MM.1S (cell line): ENCODE measurements at places on chromosomes 1 and 21.

- no peak for DNase-seq
These were observed 3.0 kb upstream of the TMEM82 start for GRCh38 chr1:15739259-15739658.

DNA sequence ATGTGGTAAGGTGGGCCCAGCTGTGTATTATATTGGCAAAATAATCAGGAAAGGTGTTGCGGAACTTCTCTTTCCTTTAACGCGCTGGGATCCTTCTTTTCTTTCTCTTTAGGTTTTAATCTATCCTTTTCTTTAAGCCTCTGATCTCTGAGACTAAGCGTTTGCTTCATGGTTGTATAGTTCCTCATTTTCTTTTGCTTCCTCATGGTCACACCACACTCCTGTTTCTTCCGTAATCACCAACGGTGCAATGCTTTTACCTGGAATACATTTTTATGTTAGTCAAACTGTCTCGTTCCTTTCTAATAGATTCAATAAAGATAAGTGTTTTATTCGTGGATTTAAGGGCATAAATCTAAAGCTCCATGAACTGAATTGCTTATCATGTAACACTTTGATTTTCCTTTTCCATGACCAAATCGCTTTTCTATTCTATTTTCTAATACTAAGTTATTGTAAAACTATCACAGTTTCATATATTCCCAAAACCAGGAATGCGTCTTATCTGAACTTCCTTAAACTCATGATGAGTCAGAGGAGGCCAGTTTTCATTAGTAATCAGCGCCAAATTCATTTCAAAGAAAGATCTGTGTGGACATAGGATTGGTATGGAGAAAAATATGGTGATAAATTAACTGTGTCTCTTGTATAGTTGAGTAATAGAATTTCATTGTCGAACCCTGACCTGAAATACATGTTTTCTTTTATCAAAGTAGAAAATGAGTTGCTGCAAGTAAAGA, 12.2 kb downstream of the SDCCAG8 start:
- DNase-seq = no peak

DNA sequence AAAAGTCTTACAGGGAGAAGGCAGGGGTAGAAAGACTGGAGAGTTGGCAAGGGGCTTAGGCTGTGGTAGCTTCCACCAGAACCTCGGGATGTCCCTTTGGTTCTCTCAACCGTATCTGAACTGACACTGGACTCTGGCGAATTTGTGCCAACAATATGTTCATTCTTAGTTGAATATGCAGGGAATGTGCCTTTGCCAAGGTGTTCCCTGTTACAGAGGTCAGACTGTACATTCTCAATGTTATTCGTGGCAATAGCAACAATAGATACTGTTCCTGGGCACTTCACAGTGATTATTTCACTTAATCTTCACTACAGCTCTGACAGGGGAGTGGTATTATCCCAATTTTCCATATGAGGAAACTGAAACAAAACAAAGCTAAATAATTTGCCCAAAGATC, 51.5 kb upstream of the RAB3GAP2 start:
- no peak for DNase-seq

- DNase-seq = no peak
These were observed 65.8 kb upstream of the RAB4A start for GRCh38 chr1:229204921-229205777.

DNA sequence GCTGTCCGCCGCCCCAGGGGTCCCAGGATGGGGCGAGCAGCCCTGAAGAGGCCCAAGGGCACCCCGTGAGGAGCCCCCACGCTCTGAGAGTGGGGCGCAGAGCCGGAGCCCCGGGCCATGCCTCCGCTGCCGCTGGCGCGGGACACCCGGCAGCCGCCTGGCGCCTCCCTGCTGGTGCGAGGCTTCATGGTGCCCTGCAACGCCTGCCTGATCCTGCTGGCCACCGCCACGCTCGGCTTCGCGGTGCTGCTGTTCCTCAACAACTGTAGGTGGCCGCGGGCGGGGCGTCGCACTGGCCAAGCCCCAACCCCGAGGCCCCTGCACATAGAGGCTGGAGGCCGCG, 14.5 kb downstream of the AGRN start:
- no peak for DNase-seq

DNA sequence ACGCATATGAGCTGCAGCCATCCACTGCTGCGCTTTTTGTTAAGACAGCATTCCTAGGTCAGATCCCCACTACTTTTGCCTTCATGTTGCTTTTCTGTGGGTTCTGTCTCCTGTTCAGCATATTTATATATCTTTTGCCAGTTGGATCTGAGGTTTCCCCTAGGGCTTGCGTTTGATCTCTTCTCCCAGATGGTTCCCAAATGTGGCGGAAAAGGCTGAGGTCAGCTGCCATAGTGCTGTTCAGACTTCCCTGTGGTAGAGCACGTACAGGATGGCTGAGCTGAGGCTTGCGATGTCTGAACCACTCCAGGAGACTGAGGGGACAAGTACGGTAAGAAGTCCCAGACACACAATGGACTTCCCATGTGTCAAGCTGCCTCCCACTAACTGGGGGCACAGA, 39.8 kb downstream of the COL6A1 start:
- no peak for DNase-seq

GRCh38 chr1:185325413-185325812, 8.4 kb upstream of the IVNS1ABP start:
- no peak for DNase-seq

GRCh38 chr1:242146652-242147051, 147.8 kb upstream of the MAP1LC3C start:
- DNase-seq = no peak

DNA sequence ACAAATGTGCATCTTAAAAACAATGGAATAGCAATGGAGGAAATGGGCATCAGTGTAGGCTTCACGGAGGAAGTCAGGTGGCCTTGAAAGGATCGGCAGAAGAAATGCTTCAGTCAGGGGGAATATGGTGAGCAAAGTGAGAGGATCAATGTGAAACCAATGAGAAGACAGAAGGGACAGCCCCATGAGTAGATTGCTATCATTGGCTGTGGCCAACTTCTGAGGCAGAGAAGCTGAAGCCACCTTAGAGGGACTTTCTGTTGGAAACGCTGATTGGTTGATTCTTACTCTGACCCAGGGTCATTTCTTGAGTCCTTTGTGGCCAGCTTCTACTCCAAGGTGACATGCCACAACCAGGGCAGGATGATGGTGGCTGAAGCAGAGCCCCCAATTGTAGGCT, 130.7 kb upstream of the ZNF648 start:
- no peak for DNase-seq

DNA sequence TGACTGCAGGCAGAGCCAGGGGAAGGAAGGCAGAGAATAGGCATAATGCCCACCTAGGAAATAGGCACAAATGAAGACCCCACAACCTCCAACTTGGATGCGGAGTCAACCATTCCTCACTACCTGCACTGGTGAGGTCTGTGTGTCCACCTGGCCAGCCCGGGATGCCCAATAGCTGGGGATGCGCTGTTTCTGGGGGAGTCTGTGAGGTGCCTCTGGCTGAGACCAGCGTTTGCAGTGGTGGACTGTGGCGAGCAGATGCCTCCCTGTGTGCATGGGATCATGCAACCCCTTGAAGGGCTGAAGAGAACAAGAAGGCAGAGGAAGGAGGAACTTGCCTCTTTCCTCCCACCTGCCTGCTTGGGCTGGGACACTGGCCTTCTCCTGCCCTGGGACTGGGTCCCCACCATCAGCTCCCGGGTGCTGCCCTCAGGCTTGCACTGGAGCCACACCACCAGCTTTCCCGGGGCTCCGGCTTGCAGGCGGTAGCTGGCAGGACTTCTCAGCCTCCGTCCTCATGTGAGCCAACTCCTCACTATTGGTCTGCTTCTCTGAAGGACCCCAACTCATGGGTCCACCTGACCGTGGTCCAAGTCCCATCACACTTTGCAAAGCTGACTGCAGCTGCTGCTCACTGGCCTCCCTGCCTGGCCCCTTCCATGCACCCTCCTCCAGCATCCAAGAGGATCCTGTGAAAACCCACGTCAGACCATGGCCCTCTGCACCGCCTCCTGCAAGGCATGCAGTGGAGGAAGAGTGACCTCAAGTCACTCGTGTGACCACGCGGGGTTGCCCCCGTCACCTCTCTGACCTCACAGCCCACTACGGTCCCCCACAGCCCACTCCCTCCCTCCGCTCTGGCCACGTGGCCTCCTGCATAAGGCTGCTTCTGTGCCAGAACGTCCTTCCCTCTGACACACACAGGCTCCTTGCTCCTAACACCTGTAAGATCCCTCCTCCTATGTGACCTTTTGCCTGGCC, 2.7 kb upstream of the PDE9A start:
- DNase-seq = no peak

DNA sequence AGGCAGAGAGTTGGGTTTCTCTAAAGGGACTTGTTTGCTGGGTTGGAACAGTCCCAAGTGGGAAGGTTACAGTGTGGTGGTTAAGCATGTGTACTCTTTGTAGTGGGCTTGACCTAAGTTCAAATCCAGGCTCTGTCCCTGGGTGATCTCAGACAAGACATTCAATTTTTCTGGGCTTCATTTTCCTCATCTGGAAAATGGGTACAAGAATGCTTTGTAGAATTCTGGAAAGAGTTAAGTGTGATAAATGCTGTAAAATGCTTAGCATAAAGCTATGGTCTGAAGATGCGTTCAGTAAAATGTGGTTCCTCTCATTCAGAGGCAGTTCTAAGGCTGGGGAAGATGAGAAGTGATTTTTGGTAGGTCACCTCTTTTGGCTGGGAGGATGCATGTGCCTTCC, 805 bp downstream of the GRHL3 start:
- no peak for DNase-seq

GRCh38 chr1:65209005-65209885, 61.2 kb downstream of the AK4 start:
- no peak for DNase-seq

GRCh38 chr1:187938092-187938491, 1109.3 kb downstream of the PLA2G4A start:
- DNase-seq = peak; percentile 8

GRCh38 chr1:217029281-217030157, 306.3 kb upstream of the ESRRG start:
- DNase-seq = no peak

DNA sequence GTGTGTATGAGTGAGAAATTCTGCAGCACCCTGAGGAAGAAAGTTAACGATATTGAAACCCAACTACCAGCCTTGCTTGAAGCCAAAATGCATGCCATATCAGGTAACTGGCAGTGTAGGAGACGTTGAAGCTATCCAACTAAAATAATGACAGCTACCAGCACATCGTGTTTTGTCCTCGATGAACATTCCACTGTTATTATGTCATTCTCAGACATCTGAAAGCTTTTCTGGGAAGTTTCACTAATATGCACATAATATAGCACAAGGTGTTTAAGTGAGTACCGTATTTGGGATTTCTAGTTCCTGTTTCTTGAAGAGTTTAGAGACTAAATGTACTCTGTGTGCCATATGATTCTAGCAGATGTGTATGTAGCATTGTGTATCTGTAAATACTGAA, 173.5 kb downstream of the DISC1 start:
- DNase-seq = no peak

DNA sequence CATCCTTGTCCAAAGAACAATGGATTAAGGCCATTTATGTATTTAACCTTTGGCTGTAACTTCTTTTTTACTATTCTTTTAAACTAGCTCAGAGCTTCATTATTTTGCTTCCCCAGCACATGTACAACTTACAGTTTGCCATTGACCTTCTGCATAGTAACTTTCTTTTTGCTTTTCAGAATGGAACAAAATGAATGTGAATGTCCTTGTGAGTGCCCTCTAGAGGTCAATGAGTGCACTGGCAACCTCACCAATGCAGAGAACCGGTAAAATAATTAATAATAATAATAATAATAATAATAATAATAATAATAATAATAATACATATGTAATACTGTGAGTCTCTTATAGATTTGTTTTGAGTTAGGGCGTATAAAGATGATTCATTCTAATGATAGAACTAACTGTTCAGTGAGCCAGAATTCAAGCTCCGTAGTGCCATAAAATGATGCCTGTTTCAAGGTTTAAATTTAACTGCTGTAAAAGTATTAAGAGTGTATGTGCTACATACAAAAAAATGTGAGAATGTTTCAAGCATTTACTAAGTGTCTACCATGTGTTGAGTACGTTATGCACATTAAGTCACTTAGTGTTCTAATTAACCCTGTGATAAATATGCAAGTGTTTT, 69.0 kb upstream of the RAVER2 start:
- peak; percentile 41 for DNase-seq

DNA sequence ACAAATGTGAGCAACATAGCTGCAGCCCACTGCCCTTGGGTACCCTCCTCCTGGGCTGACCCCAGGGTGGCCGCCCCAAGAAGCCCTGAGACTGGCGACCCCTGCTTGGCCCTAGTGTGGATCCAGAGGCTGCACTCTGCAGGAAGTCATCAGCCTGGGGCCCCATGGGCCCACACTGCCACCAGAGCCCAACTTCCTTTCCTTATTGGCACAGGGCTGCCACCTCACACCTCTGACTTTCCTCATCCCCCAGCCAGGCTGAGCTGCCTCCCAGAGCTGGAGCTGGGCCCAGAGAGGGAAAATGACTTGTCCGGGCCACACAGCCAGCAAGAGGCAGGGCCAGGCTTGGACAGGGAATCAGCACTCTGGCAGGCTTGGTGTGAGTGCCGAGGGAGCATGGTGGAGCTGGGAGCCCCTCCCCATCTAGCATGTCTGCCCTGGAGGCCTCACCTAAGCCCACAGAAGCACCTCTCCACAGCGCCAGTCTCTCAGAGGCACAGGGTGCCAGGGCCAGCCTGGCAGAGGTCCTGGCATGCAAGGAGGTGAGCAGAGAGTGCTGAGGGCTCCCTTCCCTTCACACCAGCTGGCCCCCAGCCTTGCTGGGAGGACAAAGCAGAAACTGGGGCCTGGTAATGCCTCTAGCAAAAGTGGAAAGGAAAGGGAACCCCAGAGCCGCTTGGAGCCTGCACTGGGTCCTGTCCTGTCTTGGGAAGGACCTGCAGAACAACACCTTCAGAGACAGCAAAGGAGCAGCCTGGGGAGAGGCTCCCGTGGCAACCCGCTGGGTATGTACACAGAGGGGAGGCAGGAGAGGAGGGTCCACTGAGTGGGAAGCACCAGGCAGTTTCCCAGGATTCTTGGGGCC, 3.2 kb downstream of the RAP1GAP start:
- no peak for DNase-seq

DNA sequence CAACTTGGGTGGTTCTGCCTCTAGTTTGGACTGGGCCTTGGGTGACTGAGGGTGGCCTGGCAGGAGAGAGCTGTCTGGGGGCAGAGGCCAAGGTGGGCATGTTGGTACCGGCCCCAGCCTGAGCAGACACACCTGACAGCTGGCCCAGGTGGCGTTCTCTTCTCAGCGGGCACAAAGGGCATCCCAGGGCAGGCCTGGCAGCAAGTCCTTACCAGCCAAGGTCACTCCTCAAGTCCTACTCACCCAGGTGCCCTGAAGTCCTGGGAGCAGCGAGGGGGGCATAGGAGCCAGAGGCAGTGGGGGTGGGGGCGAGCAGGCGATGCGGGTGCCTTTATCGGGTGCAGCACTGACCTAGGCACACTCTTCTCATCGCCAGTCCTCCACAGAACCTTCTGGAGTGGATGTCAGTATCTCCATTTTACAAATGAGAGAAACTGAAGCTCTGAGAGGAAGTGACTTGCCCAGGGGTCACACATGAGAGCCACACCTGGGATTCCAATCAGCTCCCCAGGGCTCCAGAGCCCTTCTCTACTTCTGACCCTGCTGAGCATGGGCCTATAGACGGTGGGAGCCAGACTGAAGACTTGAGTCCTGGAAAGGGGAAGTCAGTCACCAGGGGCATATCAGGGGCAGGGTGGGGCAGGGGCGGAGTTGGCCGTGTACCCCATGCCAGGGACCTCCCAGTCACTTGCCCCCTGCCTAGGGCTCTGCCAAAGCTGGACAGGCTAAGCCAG, 587 bp upstream of the SLC25A34 start:
- no peak for DNase-seq
